ENCODE measurements at places on chromosomes 6 and 20. TPM values are rescaled to one million over a fixed set of nuclear protein-coding genes. Genes with fewer than 3 reads are reported as not detected.
A peak's percentile ranks its signal among the peaks of the same experiment; 100 is the strongest.

GRCh38 chr6:21159465-21159864, 434.1 kb upstream of the SOX4 start:
- H3K27ac ChIP-seq = no peak overlapping the region
- H3K4me1 ChIP-seq = peaks cover 7% of the 10 kb centered on the region

Gene TBP
- total RNA-seq = 23.7 TPM

Gene GPR6
- not detected for total RNA-seq

DNA sequence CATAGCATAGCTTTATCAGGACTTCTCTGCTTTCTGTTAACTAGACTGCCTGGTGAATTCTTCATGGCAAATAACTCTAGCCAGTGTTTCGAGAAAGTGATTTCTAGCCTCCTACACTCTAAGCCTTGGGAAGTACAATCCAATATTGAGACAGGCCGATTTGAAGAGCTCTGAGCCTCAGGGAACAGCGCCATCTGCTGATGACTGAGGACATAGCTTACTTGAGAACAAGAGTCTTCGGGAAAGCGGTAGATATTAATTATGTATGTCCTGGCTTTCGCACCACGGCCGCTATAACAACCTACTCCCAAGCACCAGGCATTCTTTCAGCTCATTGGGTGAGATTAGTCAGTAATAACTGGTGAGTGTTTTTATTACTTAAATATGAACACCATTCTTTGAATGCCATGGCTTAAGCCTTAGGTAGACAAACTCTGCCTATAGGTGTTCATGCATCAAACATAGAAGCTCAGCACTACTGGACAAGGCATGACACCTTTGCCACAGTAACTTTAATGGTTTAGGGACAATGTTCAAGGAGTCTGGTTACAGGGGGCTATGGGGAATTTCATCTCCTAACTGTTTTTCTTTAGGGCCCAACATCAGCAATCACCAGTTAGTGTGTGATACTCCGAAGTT, 518.6 kb downstream of the BMP2 start:
- H3K4me1 ChIP-seq = no peaks in the 10 kb centered on the region
- H3K4me3 ChIP-seq = no peak overlapping the region
- no peaks in the 10 kb centered on the region for H3K36me3 ChIP-seq
- peak; percentile 86 for DNase-seq
- H3K27ac ChIP-seq = no peak overlapping the region
- peaks cover 3% of the 10 kb centered on the region for H3K27me3 ChIP-seq

- no peak overlapping the region for H3K27ac ChIP-seq
- no peaks in the 10 kb centered on the region for H3K27me3 ChIP-seq
- no peak for DNase-seq
- H3K4me1 ChIP-seq = no peaks in the 10 kb centered on the region
- no peaks in the 10 kb centered on the region for H3K36me3 ChIP-seq
- H3K4me3 ChIP-seq = no peak overlapping the region
Measured at GRCh38 chr20:29301624-29302259, 1955.7 kb upstream of the DEFB115 start.

Gene ANKRD66
- total RNA-seq = not detected

- peaks cover 16% of the 10 kb centered on the region for H3K36me3 ChIP-seq
- no peaks in the 10 kb centered on the region for H3K27me3 ChIP-seq
- H3K27ac ChIP-seq = no peak overlapping the region
- DNase-seq = no peak
- H3K4me1 ChIP-seq = no peaks in the 10 kb centered on the region
- H3K4me3 ChIP-seq = no peak overlapping the region
Measured at GRCh38 chr20:63284544-63284949, 8.4 kb upstream of the COL20A1 start.

DNA sequence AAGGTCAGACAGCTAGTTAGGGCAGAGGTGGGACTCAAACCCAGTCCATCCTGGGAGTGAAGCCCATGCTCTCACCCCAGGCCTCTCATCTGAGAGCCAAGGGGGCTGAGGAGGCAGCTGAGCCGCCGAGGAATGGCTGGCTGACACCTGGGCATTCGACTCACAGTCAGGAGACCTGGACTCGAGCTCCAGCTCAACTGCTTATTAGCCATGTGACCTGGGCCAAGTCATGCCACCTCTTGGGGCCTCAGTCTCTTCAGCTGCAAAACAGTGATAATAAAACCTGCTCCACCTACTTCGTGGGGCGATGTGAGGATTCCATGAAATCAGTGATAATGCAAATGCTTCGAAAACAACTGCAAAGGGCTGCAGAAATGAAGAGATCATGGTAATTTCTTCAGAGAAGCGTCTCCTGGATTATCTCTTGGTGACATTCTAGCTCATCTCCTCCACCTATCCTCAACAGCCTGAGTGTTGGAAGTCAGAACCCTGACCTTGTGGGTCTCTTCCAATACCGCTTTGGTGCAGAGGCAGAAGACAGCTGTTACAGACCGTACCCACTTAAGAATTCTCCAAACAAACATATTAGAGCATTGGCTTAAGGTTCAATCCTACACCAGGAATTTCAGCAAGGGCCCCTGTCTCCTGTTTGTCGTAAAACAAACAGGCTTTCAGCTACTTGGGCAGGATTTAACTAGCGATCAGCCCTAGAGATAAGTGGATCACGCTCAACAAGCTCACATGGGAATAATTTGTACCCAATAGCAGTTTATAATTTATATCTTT, 60.0 kb upstream of the PIM1 start:
- peaks cover 11% of the 10 kb centered on the region for H3K4me1 ChIP-seq
- no peak overlapping the region for H3K4me3 ChIP-seq
- no peak for DNase-seq

GRCh38 chr6:39314273-39314795, at the start of gene KCNK17:
Gene KCNK17, minus strand, starts transcription at chr6:39314419. Its CDS starts 99 bp downstream, at chr6:39314320.
- peaks cover 64% of the 10 kb centered on the region for H3K27me3 ChIP-seq
- no peak within 1 kb of the TSS for H3K27ac ChIP-seq
- no peaks in the 10 kb centered on the region for H3K36me3 ChIP-seq
- DNase-seq = no peak
- no peaks in the 10 kb centered on the region for H3K4me1 ChIP-seq

DNA sequence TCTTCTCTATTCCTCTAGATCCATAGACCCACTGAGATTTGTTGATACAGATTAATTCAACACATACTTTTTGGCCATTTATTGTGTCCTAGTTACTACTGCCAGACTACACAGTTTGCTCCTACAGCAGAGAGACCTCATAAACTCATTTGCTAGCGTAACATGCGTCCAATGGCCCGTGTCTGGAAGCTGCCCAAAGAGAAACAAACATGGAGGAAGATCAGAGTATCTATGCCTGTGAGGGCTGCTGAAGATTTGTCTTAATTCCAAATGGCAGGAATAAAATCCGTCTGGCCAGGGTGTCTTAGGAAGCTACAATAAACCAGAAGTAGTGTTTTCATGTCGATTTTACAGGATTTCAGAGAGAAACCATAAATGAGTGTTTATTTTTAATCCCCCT, 214.7 kb downstream of the CLIC5 start:
- H3K4me1 ChIP-seq = no peaks in the 10 kb centered on the region
- H3K4me3 ChIP-seq = no peak overlapping the region
- H3K27ac ChIP-seq = no peak overlapping the region
- H3K27me3 ChIP-seq = no peaks in the 10 kb centered on the region
- H3K36me3 ChIP-seq = no peaks in the 10 kb centered on the region
- DNase-seq = no peak

Gene HM13
- total RNA-seq = 182 TPM

GRCh38 chr6:170177772-170178560, 112.9 kb downstream of the DLL1 start:
- no peak overlapping the region for H3K27ac ChIP-seq
- no peaks in the 10 kb centered on the region for H3K27me3 ChIP-seq
- no peak overlapping the region for H3K4me3 ChIP-seq
- H3K4me1 ChIP-seq = peaks cover 24% of the 10 kb centered on the region

DNA sequence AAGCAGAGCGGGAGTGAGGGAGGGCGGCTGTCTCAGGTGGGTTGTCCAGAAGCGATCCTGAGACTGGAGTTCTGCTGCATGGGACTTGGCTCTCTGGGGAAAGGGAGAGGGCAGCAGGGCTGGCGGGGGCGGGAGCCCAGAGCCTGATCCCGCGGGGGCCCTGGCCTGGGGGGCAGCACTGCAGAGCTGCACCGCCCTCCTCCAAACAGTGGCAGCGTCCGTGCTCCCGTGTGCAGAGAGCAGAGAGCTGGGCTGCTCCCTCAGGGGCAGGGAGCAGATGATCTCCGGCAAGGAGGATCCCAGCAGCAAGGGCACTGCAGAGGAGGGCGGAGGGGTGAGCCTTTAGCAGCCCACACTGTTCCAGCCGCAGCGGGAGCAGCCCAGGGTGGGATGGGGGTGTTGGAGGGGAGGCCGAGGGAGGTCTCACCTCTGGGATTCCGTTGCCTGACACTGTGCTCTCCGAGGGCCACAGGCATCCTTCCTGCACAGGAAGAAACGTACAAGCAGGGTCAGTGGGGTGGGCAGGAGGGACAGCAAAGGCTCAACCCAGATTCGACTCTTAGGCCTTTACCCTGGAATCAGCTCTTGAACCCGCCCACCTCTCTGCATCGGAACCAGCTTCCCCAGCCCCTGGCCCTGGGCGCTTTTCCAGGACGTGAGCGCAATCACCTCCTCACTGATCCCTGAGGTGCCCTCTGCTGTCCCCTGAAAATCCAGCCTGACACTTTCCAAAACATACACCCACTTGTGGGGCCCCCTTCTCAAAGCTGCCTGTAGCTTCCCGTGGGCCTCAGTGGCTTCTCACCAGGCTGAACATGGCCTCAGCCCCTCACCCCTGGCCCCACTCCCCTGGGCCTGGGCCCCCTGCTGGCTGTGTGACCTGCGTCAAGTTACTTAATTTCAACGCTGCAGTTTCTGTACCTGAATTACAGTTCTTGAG, 32.6 kb upstream of the ZBP1 start:
- peaks cover 3% of the 10 kb centered on the region for H3K36me3 ChIP-seq
- no peak for DNase-seq
- H3K4me3 ChIP-seq = no peak overlapping the region
- H3K27me3 ChIP-seq = no peaks in the 10 kb centered on the region

GRCh38 chr6:149974825-149975224, 11.1 kb downstream of the ULBP1 start:
- DNase-seq = no peak
- H3K27ac ChIP-seq = no peak overlapping the region
- no peak overlapping the region for H3K4me3 ChIP-seq
- peaks cover 52% of the 10 kb centered on the region for H3K27me3 ChIP-seq
- H3K36me3 ChIP-seq = no peaks in the 10 kb centered on the region

GRCh38 chr6:52328729-52329128, 33.2 kb upstream of the PAQR8 start:
- no peaks in the 10 kb centered on the region for H3K27me3 ChIP-seq
- H3K4me1 ChIP-seq = no peaks in the 10 kb centered on the region
- H3K36me3 ChIP-seq = no peaks in the 10 kb centered on the region
- H3K27ac ChIP-seq = no peak overlapping the region
- no peak for DNase-seq
- no peak overlapping the region for H3K4me3 ChIP-seq

GRCh38 chr20:3681931-3682781, at the start of gene ADAM33:
Gene ADAM33, minus strand, starts transcription at chr20:3682010. Its CDS starts 6 bp downstream, at chr20:3682004.
- DNase-seq = no peak
- H3K4me1 ChIP-seq = peaks cover 4% of the 10 kb centered on the region
- no peaks in the 10 kb centered on the region for H3K36me3 ChIP-seq
- no peak within 1 kb of the TSS for H3K4me3 ChIP-seq

DNA sequence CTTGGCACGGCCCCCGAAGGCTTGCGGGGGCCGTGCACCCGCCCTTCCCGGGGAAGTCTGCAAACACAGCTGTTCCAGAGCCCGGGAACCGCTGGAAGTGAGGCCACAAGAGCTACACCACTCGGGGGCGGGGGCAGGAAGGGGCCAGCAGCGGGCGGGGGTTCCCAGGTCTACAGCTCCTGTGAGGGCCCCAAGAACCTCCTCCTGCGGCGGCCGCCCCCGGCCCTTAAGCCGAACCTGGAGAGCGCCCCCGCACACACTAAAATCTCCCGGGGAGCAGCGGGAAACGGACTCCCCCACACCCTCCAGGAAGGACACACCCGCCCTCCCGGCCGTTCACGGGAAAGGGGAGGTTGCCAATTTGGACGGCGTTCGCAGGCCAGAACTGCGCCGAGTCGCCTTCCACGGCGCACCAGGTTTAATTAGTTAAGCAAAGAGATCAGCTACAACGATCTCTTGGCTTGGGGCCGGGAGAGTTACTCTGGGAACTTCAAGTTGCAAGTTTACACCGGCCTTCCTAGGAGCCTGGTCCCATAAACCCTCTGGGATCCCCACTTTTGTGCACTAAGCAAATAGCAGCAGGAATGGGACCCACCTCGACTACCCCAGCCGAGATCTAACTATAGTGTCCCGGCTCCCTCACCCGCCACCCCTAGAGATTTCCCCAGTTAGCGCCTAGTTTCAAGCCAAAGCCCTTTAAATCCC, 1.7 kb downstream of the JAG1 start:
- peaks cover 7% of the 10 kb centered on the region for H3K36me3 ChIP-seq
- H3K27me3 ChIP-seq = no peaks in the 10 kb centered on the region
- DNase-seq = peak; percentile 71
- peaks cover 54% of the 10 kb centered on the region for H3K4me1 ChIP-seq
- peak overlapping the region; percentile 75 for H3K27ac ChIP-seq
